ENCODE measurements at places on chromosomes 1 and 21. TPM values are rescaled to one million over a fixed set of nuclear protein-coding genes. Genes with fewer than 3 reads are reported as not detected.

- peak; percentile 12 for DNase-seq
- no peaks in the 10 kb centered on the region for H3K36me3 ChIP-seq
- peak overlapping the region; percentile 65 for H3K27ac ChIP-seq
- H3K4me1 ChIP-seq = peaks cover 43% of the 10 kb centered on the region
- H3K4me3 ChIP-seq = peak overlapping the region; percentile 67
- H3K27me3 ChIP-seq = no peaks in the 10 kb centered on the region
Measured at GRCh38 chr1:231337043-231337471, 595 bp downstream of the EXOC8 start.

DNA sequence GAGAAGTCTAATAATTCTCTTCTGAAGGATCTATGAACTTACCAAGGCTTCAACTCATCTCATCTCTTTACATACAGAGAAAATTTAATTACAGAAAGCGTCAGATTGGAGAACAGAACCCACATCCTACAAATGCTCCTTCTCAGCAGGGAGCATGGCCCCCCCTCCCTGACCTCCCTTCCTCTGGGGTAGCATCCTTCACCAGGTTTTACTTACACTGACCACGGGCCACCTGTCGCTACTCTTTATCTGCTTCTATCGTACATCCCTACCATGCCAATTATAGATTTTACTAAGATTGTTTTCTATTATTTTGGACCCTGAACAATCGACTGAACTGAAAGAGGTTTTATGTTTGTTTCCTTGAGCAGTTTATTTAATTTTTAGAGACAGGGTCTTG, 25.8 kb downstream of the RIPPLY3 start:
- no peak for DNase-seq
- no peaks in the 10 kb centered on the region for H3K27me3 ChIP-seq

DNA sequence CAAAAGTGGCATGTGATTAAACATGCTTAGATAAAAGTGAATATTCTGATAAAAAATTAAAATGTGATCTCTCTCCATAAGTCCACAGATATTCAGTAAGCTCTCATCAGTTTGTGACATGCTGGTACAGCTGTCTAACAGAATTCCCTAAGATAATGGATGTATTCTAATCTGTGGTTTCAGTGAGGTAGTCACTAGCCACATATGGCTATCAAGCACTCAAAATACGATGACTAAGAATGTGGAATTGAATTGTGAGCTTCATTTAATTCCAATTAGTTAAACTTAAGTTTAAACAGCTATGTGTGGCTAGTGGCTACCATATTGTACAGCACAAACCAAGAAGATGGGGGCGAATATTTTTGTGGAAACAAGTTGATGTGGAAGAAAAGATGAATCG, 4.1 kb upstream of the REG4 start:
- no peak for DNase-seq
- H3K36me3 ChIP-seq = no peaks in the 10 kb centered on the region
- H3K4me3 ChIP-seq = no peak overlapping the region
- no peak overlapping the region for H3K27ac ChIP-seq
- no peaks in the 10 kb centered on the region for H3K27me3 ChIP-seq

The KCTD3 gene
- 41.4 TPM for total RNA-seq

The PTPN22 gene
- not detected for total RNA-seq

The C1orf185 gene
- total RNA-seq = not detected

Data from thyroid gland (tissue), 4 donors.